Cerebellar nuclear complex (tissue), 1 donor: ENCODE measurements at places on chromosomes 5 and 9.

GRCh38 chr5:57494104-57495098, 11.8 kb upstream of the ACTBL2 start:
- DNase-seq, result no peak

- no peak for DNase-seq
These were observed 142.0 kb downstream of the FAM114A2 start for GRCh38 chr5:153896701-153897100.

DNA sequence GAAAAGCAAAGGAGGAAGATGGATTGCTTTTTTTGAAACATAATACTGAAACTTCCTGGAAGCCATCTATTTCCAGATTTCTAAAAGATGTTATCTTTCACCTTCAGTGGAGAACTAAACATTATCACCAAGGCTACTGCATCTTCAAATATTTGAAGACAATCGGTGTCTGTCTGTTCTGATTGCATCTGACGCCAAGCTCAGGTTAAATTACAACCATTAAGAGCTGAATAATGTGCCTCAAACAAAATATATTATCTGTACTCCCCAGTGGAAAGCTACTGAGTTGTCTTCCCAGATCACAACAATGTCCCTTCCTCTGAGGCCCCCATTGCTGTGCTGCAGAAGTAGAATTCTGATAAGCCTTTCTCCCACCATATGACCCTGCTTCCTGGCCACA, 342.3 kb downstream of the PLK2 start:
- no peak for DNase-seq

GRCh38 chr9:36974731-36975130, 59.3 kb downstream of the PAX5 start:
- DNase-seq, result no peak

GRCh38 chr9:86940774-86941173, 6.5 kb downstream of the GAS1 start:
- DNase-seq, result no peak

- DNase-seq, result no peak
These were observed 102.8 kb upstream of the GNA14 start for GRCh38 chr9:77750981-77751340.

DNA sequence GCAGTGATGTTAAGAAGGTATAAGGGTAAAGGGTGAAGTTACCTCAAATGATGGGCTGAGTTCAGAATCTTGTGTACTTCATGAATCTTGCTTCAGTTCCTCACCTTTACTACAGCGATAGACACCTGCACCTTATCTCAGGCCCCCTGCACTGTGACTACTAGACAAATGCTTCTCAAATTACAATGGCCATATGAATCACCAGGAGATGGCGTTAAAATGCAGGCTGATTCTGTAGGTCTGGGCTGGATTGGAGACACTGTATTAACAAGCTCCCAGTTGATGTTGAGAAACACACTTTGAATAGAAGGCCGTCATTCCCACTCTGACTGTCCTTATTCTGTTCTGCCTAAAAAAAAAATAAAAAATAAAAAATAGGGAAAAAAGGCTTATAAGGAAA, 29.8 kb downstream of the TARS1 start:
- no peak for DNase-seq
